Activated T-helper 1 cell treated with Interleukin-2 at 50 U/mL for 16 hours (primary cell): ENCODE measurements at places on chromosomes 1 and 21.

DNA sequence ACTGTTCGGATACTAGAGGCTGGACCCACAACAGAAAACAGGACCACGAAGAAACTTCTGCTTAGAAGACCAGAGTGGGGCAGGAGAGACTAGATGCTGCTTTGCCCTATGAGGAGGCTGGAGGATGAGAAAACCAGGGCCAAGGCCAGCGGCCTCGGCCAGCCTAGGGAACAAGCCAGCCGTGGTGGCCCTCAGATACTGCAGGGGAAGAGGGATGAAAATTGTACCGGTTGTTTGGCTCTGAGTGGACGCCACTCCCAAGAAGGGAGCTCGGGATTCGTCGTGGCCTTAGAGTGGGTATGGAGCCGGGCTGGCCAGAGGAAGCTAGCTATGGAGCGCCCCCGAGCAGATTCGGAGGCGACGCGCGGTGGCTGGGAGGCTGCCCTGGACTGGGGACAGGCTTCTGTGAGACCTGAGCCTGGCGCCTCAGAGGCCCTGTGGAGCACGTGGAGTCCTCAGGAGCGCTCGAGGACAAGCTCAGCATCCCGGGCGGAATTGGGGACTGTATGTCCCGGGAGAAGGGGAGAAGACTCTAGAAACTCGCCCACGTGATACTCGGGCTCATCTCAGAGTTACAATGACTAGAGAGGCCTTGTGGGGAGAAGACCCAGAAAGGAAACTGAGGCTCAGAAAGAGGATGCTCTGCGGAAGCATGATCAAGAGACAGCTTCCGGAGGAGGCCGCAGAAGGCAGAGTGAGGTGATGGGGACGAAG lies 2.8 kb downstream of the PRRX1 start:
- no peak for DNase-seq

DNA sequence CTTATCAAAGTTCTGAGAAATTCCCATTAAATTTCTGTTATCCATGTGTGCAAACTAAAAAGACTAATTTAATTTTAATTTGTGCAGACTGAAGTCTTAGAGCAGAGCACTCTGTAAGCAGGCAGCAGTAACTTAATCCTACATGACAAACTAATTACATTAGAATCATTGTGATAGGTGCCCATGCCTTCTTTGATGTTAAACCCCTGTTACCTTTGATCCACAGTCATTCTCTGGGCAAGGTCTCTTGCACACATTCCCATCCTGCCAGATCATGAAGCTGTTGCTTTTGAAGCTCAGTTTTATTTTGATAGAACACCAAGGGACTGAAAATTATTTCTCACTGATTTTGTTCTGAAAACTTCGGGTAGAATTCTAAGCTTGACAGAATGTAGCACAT lies 77.2 kb downstream of the BCAR3 start:
- DNase-seq = no peak

DNA sequence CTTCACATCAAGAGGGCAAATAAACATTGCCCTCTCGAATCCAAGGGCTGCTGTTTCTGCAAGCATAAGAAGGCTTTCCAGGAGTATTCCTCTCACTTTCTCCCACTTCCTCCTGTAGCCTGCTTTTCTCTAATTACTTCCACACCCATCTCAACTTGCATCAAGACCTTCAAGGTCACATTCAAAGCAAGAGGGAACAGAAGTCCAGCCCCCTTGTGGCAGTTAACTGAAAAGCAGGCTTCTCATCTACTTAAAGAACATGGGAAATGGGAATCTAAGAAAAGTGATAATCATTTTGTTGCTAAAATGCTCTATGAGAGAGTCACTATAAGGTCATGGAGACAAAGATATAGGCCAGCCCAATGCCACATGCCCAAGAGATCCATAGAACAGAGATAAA lies 874.4 kb downstream of the KCNT2 start:
- no peak for DNase-seq

DNA sequence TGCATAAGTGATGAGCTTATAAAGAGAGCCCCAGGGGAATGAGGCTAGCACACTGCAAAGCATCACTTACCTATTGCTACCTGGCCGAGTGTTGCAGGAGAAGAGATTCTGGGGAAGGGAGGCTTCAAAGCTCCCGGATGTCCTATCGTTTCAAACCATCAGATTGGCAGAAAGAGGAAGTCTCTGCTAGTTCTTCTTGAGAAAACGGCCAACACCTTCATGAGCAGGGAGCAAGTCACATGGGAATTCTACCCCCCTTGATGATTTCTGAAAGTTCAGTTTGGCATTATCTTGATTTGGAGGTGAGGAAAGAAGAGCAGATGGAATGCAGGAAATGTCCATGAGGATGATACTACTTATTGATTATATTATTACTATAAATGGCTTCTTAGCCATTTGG lies 16.2 kb downstream of the SYF2 start:
- DNase-seq = no peak

- DNase-seq = no peak
Measured at GRCh38 chr21:46603228-46603627, 1.7 kb downstream of the S100B start.

- DNase-seq = no peak
Measured at GRCh38 chr21:46597031-46597430, 7.9 kb downstream of the S100B start.

GRCh38 chr1:47252795-47253194 lies 20.8 kb upstream of the TAL1 start:
- no peak for DNase-seq

DNA sequence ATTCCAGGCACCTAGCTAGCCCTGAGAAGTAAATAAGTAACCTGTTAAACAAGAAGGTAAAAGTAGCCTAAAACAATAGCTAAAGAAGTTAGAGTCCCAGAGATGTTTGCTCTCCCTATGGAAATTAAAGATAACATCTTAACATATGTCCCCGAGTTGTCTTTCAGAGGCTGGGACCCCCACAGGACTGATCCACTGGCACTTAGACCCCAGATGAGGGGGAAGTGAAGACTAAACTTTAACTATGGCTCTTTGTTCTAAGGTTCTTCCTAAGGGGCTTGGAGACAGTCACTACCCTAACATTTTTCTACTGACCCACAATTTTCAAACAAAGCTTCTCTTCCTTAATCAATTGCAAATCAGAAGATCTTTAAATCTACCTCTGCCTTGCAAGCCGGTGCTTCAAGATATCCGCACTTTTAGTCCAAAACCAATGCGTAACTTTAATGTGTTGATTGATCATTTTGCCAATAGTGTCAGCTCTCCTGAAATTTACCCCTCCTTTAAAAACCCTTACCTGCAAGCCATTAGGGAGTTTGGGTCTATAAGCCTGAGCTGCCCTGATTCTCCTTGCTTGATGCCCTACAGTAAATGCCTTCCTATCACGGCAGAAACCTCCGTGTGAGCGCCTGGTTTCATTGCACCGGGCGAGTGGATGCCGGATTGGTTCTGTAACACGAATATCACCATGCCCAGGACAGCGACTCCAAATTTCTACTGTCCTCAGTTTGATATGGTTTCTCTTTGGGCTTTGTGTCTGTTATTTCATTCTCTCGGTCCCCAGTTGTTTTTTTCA lies 404.4 kb downstream of the SIPA1L2 start:
- DNase-seq = no peak

- no peak for DNase-seq
Measured at GRCh38 chr1:181126871-181127587, 38.5 kb downstream of the IER5 start.

DNA sequence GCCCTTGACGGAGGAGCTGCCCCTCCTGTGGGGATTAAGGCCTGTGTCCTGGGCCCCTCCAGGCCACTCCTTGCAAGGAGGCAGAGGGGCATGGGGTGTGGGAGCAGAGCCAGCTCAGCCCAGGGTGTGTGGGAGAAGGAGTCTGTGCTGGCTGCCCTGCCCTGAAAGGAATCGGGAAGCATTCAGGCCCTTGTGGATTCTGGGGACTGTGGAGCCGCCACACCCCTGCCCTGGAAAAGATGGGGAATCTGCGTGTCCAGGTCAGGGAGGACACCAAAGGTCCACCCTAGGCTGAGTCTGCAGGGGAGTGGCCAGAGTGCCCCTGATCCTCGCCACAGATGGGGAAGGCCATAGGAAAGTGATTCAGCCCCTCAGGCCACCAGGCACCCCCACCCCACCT lies 16.5 kb upstream of the PRDM16 start:
- no peak for DNase-seq

DNA sequence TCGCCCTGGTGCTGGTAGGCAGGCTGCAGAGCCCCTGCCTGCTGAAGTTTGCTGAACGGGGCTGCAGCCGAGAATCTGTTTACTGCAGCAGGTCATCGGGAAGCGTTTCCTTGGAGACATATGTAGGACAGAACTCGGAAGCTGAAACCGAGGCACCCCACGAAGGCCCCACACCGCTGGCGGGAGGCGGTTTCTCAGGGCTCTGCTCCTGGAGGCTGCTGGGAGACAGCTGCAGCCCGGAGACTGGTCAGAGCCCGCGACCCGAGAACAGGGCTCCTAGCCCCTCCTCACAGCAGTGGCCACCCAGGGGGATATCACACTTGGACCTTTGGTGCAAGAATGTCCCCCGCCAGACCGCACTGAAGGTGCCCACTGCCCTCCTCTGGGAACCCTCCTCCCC lies 12.7 kb upstream of the PLCH2 start:
- no peak for DNase-seq

- DNase-seq = no peak
Measured at GRCh38 chr1:168390271-168390670, 109.6 kb downstream of the TBX19 start.

DNA sequence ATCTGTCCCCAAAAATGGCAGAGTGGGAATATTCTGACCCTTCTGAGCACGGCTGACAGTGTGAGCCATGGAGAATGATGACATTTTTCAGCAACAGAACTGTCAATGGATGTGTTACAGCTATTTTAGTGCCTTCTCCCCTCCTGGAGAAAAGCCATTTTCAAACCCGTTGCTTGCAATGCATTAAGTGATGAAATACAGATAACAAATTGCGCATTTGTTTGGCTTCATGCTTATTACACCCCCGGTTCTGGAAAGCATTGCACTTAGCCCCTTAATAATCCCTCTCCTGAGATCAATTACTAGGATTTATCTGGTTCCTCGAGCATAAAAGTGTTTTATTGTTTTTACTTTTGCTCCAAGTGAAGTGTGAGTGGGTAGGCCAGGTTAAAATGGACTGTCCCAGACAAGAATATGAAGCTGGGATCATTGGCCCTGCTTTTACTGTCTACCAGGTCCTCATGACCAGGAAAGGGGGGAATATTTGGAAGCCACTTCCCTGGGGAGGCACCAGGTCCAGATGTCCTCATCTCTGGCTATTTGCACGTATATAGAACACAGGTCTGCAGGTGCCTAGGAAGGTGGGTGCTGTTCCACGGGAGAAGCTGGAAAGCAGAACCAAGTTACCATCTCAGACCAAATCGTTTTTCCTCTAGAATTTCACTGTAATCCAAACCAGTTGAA lies 37.5 kb upstream of the HHAT start:
- DNase-seq = no peak
